ENCODE measurements at places on chromosomes 3 and 15.

- no peak for DNase-seq
These were observed 125.6 kb upstream of the MCTP2 start for GRCh38 chr15:94105760-94106159.

- no peak for DNase-seq
These were observed 28.4 kb downstream of the RASGRP1 start for GRCh38 chr15:38536201-38536676.

GRCh38 chr3:156300929-156301840 is 180.8 kb downstream of the KCNAB1 start:
- DNase-seq = no peak

DNA sequence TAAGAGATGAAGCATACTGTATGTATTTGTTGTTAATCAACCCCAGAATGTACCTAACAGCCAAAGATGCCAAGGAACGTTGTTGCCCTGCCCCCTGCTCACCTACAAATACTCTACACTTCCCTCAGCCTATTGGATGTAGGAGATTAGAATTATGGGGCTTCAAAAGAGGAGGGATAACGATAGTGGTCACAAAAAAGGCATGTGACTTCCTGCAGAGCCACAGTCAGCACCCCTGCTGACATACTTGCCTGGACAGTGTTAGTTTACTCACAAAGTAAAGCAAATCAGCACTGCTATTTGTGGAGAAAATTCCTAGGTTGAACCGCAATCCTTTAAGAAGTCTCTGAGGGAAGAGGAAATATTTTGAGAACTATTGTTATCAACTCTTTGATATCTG is 37.9 kb downstream of the PARP15 start:
- DNase-seq = no peak

DNA sequence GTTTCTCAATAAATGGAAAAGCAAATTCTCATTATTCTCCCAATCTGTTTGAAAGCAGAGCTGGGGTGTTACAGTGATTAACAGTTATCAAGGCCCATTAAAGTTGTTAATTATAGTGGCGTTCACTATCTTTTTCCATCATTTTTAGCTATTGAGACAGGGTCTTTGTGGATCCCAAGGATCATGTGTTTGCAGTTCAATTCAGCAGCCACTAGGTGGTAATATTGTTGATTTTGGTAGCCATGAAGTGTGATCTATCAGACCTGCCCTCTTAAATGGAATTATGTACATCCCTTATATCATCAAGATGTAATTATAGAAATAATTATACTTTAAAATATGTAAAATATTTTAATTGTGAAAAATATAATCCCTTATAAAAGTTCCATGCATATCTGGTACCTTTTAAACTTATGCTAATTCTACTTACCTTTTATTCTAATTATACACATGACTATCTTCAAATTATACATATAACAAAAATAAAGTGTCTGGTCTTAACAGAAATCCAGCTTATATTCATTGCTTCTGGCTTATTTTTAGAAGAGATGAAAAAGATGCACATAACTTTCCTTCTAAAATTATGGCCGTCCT is 126.4 kb downstream of the GREM1 start:
- no peak for DNase-seq

DNA sequence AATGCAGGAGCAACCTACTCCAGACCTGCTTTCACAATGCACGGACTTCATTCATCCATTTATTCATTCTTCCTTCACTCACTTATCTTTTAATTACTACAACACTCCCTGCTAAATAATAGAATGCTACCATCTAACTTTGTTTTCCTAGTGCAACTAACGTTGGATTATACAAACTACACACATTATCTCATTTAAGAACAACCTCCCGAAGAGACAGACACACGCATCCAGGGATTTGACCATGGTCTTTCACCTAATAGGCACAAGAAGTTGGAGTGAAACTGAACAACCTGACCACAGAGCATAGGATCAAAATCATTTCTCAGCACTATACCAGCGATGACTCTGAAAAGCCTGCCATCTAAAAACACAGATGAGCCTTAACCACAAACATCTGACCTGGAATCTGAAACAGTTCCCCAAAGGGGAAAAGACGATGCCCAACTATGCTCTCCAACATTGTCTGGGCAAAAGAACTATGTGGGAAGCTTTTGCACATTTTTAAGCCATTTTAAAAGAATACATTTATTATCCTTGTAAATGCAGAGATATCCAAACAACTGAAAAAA is 21.0 kb downstream of the ZNF385D start:
- no peak for DNase-seq

GRCh38 chr15:51801391-51801835 is 28.0 kb upstream of the TMOD3 start:
- DNase-seq = no peak

- DNase-seq = no peak
These were observed 47.7 kb upstream of the HERC1 start for GRCh38 chr15:63881431-63881830.

GRCh38 chr3:170869645-170870593 is at the start of gene RPL22L1:
Gene RPL22L1 (minus strand): TSS chr3:170870195. CDS start chr3:170870167, 28 bp downstream.
- peak; percentile 94 for DNase-seq

- DNase-seq = no peak
These were observed 19.0 kb downstream of the SLCO3A1 start for GRCh38 chr15:91872356-91873137.

DNA sequence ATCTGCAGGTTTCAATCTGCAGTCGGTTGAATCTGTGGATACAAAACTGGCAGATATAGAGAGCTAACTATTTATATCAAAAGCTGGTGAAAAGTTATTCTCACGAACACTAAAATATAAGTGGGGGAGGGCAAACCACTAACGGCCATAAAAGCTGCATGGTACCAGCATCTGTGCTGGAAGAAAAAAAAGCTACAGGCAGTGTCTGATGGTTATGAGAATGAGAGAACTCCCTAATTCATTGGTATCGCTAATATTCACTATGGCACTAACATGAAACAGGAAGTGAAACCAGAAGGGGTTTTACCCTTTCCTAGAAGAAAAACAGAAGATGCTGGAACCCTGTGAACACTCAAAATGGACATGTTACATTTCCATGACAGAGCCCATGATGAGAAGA is 15.9 kb downstream of the CEP70 start:
- DNase-seq = no peak

DNA sequence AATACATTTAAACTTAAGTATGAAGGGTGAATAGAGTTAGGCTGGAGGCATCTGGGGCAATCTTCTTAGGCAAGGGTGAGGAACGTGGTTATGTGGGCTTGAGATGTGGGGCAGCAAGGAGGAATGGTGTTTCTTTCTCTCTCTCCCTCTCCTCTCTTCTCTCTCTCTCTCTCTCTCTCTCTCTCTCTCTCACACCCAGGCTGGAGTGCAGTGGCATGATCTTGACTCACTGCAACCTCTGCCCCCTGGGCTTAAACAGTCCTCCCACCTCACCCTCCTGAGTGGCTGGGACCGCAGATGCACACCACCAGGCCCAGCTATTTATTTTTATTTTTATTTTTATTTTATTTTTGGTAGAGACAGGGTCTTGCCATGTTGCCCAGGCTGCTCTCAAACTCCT is 4.0 kb upstream of the MGA start:
- DNase-seq = no peak

Data from right kidney (tissue), 9 donors.